ENCODE measurements at places on chromosomes 2 and 18. TPM values are rescaled to one million over a fixed set of nuclear protein-coding genes. Genes with fewer than 3 reads are reported as not detected.

DNA sequence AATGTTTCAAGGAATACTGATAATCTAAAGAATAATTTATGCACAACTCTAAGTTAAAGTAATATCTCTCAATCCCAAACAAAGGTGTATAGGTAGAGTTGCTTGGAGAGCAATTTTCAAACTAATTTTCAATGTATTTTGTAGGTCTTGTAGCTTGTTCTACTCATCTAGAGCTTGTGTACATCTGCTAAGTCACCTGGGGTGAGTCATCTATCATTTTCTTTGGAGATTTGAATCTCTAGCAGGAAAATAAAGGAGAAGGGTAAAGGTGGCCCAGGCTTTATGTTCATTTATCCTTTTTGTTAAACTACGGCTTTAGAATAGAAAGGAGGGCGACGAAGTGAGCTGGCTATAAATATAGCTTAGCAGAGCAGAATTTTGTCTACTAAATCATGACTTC lies 76.8 kb upstream of the THUMPD2 start:
- DNase-seq, result no peak

GRCh38 chr2:38430597-38431207 lies 53.6 kb upstream of the ATL2 start:
- no peak for DNase-seq

DNA sequence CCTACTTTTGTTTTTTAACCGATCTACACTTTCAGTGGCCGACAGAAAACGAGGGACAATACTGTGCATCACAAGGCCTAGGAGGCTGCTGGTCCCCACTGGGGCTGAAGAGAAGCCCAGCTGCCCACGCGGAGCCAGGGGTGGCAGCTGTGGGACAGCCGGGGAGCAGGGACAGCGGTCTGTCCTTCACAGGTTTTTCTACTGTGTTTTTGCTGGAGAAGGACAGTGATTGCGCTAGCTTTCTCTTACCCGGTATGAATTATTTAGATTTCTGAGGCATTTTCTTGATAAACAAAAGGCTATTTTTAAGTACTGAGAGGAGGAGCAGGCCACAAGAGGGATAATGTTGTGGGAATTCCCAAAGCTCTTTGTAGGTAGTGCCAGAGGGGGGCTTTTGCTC lies 219.8 kb downstream of the ATAD2B start:
- no peak for DNase-seq

The MBP gene
- total RNA-seq, result 41.7 TPM

The SERPINB7 gene
- not detected for total RNA-seq

The CFAP65 gene
- total RNA-seq, result not detected

Data from thoracic aorta (tissue), 2 donors.